ENCODE measurements at places on chromosomes 4 and X.
A peak's percentile ranks its signal among the peaks of the same experiment; 100 is the strongest.

DNA sequence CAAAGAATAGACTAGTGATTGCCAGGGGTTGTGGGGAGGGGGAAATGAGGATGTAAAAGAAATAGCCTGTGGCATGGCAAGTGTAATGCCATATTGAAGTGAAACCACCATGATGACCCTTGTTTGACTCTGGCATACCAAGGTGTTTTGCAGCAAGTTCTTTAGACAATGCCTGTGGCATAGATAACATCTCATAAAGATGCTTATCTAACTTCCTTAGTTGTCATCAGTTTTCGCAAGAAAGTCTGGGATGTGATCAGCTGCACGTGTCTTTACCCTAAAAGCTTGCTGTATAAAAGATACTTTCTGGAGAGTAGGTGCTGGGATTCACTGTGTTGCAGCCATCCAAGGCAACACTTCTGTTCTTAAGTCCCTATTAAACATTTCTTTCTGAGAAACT lies 176.1 kb upstream of the MAGEB16 start:
- no peaks in the 10 kb centered on the region for H3K4me1 ChIP-seq
- DNase-seq, result no peak

GRCh38 chrX:40998123-40998522 lies 87.1 kb upstream of the USP9X start:
- no peaks in the 10 kb centered on the region for H3K36me3 ChIP-seq
- no peaks in the 10 kb centered on the region for H3K4me1 ChIP-seq
- no peak overlapping the region for H3K27ac ChIP-seq
- H3K4me3 ChIP-seq, result no peak overlapping the region
- DNase-seq, result no peak
- H3K27me3 ChIP-seq, result no peaks in the 10 kb centered on the region

GRCh38 chr4:184817494-184818215 lies 8.1 kb downstream of the ACSL1 start:
- no peak for DNase-seq
- H3K36me3 ChIP-seq, result no peaks in the 10 kb centered on the region
- peak overlapping the region; percentile 7 for H3K27ac ChIP-seq
- no peak overlapping the region for H3K4me3 ChIP-seq
- peaks cover 71% of the 10 kb centered on the region for H3K4me1 ChIP-seq

DNA sequence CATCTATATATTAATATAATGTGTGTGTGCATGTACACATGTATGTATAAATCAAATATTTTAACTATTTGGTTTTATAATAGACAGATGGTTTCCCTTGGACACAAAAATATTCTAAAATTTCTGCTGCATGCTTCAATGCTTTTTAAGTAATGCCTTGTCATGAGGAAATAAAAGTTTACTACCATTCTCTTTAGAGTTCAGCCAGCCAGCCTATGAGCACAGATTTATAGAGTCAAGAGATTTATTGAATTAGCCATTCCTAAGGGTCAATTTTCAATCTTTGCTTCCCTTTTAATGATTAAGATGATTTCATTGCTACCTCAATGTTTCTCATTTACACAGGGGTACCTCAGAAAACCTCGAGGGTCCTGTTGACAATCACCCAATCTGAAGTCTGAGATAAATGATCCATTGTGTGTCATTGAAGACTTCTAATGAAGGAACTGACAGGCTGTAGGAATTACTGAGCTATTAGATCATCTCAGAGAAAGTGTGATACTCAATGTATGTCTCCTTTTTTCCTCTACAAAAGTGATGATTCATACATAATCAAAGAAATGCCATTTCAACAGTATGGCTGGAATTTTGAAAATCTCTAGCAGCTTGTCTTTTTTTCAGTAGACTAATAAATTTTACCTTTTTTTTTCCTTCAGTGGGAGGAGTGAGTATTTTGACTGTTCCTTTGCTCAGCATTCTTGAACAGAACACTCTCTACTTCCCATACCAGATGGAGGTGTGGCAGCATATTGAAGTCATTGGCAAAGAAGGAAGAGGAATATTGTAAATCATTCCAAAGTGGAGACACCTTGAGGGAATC lies 222.6 kb upstream of the PCDH18 start:
- H3K4me1 ChIP-seq, result no peaks in the 10 kb centered on the region
- no peak for DNase-seq
- no peaks in the 10 kb centered on the region for H3K27me3 ChIP-seq

DNA sequence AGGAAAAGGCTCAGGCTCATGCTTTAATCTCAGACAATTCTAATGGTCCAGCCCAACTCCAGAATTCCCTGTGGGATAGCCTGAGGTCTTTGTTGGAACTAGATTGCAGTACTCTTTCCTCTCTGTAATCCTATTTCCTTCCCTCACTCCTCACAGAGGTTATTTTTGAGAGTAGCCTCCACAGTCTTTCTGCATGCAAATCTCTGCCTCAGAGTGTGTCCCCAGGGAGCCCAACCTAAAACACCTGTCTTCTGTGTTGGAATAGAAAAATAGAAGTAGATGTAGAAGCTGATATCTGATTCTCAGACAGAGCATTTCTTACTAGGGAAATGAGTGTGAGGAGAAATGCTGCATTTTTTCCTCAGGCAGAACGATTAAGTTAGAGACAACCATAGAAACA lies 915.5 kb upstream of the EPHA5 start:
- H3K27ac ChIP-seq, result no peak overlapping the region
- DNase-seq, result no peak
- H3K4me1 ChIP-seq, result no peaks in the 10 kb centered on the region
- H3K4me3 ChIP-seq, result no peak overlapping the region

All from suprapubic skin (tissue), 4 donors.